Type B pancreatic cell (in vitro differentiated cells): ENCODE measurements at places on chromosomes 5 and 9.
A peak's percentile ranks its signal among the peaks of the same experiment; 100 is the strongest.

- H3K4me1 ChIP-seq, result peaks cover 36% of the 10 kb centered on the region
- H3K4me3 ChIP-seq, result peak overlapping the region; percentile 65
- DNase-seq, result no peak
- H3K27ac ChIP-seq, result peak overlapping the region; percentile 86
These were observed 4.9 kb downstream of the SH3GLB2 start for GRCh38 chr9:129023036-129023907.

GRCh38 chr5:38168029-38168428, 90.3 kb upstream of the EGFLAM start:
- no peak overlapping the region for H3K4me3 ChIP-seq
- H3K36me3 ChIP-seq, result no peaks in the 10 kb centered on the region
- H3K27me3 ChIP-seq, result peaks cover 11% of the 10 kb centered on the region
- no peaks in the 10 kb centered on the region for H3K4me1 ChIP-seq

- no peak overlapping the region for H3K27ac ChIP-seq
- no peak for DNase-seq
- H3K4me3 ChIP-seq, result no peak overlapping the region
- H3K4me1 ChIP-seq, result peaks cover 6% of the 10 kb centered on the region
- H3K27me3 ChIP-seq, result no peaks in the 10 kb centered on the region
These were observed 84.5 kb downstream of the HAPLN1 start for GRCh38 chr5:83636156-83636555.

DNA sequence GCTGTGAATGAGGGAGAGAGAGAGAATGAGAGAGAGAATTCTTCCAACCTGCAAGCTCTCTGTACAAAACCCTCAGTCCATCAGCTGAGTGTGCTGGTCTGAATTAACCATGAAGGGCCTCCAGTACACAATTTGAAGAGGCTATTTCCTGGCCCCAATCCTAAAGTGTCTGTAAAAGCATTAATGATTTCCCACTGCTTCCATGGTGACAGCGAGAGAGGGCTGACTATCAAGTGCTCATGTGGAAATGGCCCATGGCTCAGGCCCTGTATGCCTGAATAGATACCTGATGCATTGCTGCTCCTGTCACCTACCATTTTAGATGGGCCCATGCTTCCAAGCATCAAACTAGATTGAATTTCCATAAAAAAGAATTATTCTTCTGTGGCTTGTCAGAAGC, 592.4 kb downstream of the KIF4B start:
- H3K4me1 ChIP-seq, result peaks cover 5% of the 10 kb centered on the region
- H3K27ac ChIP-seq, result no peak overlapping the region
- peaks cover 7% of the 10 kb centered on the region for H3K27me3 ChIP-seq
- no peak for DNase-seq
- no peaks in the 10 kb centered on the region for H3K36me3 ChIP-seq
- no peak overlapping the region for H3K4me3 ChIP-seq

DNA sequence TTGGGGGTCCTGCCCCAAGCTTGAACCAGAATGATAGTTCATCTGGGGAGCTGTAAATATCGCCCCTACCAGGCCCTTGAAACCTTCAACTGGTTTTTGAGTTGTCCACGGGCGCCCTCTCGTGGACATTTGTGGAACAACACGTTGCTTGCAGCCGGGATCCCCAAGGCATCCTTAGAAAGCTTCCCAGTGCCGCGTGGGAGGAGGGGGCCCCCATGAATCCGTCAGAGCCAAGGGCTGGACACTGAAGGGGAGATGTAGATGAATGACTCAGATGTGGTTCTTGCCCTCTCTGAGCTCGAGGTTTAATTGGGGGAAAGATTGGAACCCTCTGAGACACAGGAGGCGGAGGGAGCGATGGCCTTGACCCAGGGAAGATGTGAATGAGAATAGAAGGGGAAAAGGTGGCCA, 31.8 kb upstream of the ORM1 start:
- DNase-seq, result peak; percentile 83
- H3K36me3 ChIP-seq, result peaks cover 35% of the 10 kb centered on the region
- H3K27ac ChIP-seq, result peak overlapping the region; percentile 14
- no peak overlapping the region for H3K4me3 ChIP-seq

DNA sequence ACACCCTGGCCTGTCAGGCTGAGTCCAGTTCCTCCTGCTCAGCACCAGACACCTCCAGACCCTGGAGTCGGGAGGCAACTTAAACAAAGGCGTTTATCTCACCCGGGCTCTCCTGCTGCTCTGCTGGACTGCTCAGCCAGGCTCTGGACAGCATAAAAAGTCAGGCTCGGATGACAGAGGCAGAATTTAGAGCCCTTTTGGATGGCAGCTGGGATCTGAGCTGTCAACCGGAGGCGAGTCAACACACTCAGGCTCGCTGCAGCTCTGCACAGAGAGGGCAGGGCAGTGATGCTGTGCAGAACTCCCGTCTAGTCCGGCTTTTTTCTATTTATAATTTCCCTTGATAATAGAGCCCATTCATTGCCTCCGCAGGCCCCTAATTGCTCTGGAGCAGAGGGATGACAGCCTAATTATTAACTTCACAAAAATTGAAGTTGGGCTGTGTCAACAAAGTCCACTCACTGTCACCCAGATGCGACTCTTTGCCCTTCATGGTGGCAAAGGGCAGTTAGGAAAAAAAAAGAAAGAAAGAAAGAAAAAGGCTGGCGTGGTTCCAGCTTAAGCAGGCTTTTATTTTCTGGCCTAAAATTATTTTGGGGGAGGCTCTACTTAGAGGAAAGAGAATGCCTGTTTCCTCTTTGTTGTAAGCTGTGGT, 37.6 kb downstream of the STC2 start:
- H3K27ac ChIP-seq, result peak overlapping the region; percentile 89
- DNase-seq, result no peak
- H3K27me3 ChIP-seq, result peaks cover 49% of the 10 kb centered on the region
- H3K4me1 ChIP-seq, result peaks cover 41% of the 10 kb centered on the region
- no peaks in the 10 kb centered on the region for H3K36me3 ChIP-seq

DNA sequence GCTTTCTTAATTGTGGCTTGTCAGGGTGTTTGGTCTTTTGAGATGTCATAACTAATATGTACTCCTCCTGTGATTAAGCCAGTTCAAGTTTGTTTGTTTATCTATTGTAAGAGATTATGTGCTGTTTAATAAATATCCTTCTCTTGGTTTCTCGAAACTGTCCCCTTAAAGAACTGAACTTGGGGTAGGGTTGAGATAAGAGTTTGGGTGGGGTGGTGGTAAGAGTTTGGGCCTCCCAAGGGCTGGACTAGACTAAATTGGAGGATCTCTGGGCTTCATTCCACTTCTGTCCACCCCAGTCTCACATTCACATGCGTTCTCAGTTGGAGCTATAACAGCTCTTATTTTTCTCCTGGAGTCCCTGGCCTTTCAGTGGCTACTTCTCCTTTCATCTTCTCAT, 38.2 kb downstream of the AQP7 start:
- H3K27ac ChIP-seq, result no peak overlapping the region
- no peak for DNase-seq
- H3K4me3 ChIP-seq, result no peak overlapping the region
- H3K4me1 ChIP-seq, result no peaks in the 10 kb centered on the region
- H3K36me3 ChIP-seq, result peaks cover 6% of the 10 kb centered on the region

DNA sequence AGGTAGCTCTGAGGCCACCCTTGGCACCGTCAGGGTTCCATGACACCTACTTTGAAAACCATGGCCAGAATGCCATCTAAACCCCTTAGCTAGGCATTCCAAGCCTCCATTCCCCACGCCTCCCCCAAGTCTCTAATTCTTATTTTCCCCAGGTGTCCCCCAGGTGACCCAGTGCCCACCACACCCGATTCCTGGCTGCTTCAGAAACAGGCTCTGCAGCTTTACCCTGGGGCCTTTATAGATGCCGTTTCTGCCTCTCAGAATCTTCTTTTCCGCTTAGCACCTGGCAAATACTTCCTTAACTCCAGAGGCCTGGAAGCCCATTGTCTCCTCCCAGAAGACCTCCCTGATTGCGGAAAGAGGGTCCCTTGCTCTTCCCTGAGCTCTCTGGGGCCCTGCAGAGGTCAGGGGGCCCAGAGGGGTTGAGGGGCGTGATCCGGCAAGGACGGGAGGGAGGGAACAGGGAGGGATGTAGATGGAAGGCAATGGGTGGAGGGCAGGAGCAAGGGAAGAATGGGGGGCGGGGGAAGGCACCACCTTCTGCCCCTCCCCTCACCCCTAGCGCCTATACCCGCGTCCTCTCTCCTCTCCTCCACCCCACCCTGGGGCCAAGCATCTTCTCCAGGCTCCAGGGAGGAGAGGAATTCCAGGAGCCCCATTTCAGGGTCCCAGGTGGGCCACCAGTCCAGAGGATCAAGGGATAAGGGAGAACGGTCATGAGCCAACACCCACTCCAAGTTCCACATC, 12.0 kb upstream of the WDR38 start:
- peak overlapping the region; percentile 88 for H3K27ac ChIP-seq
- no peaks in the 10 kb centered on the region for H3K36me3 ChIP-seq
- H3K4me3 ChIP-seq, result peak overlapping the region; percentile 65
- no peaks in the 10 kb centered on the region for H3K27me3 ChIP-seq
- H3K4me1 ChIP-seq, result no peaks in the 10 kb centered on the region

DNA sequence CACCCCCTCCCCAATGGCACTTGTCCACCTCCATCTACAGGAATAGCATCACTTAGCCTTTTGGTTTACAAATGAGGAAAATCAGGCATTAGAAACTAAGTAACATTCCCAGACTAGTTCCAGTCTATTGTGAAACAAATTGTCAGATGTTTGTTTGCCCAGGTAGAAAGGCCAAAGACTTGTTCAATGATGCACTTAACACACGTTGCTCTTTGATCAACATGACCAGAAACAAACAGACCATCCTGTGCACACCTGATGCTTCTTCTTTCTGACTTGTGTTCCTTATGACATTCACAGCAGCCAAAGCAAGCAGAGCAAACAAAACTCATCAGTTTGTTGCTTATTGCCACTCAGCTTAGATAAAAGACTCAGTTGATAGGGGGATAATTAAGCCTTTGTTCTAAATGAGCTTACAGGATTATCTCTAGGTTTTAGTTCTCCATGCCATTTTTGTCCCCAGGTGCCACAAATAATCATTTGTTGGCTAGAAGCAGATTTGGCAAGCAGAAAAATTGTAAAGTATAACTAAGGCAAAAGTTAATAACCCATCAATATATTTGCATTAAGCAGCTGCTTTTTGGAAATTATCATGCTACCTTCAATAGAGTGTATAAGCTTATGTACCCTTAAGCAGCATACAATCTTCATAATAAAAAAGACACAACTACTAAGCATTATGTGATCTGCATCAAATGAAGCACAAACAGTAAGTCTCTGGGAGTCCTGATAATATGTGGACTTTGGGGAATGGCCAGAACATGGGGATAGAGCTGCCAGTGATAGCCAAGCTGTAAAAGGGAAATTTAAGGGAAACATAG, 26.3 kb upstream of the FST start:
- H3K4me3 ChIP-seq, result no peak overlapping the region
- no peak for DNase-seq
- no peaks in the 10 kb centered on the region for H3K4me1 ChIP-seq

DNA sequence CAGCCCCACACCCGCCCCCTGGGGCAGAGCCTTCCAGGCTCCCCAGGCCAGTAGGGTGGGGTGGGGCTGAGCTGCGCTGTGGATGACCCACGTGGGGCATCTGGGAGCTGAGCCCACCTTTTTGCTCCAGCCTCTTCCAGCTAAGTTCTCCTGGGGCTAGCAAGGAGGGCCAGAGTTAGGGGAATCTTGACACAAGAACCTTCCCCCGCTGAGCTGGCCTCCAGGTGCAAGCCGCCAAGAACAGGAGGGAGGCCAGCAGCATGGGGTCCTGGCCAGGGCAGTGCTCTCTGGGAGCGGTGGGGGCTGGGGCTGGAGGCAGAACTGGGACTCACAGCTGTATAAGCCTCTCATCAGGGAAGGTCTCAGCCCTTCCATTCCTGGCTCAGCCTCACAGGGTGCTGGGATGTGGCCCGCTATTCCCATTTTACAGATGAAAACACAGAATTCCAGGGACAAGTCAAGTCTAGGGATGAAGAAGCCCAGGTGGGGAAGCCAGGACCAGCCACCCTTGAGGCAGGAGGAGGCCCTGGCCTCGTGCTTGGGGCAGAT, 21.5 kb downstream of the SARDH start:
- H3K4me1 ChIP-seq, result peaks cover 4% of the 10 kb centered on the region
- no peak overlapping the region for H3K27ac ChIP-seq
- H3K27me3 ChIP-seq, result no peaks in the 10 kb centered on the region
- no peak overlapping the region for H3K4me3 ChIP-seq
- no peaks in the 10 kb centered on the region for H3K36me3 ChIP-seq

- no peak overlapping the region for H3K27ac ChIP-seq
- H3K36me3 ChIP-seq, result no peaks in the 10 kb centered on the region
- no peak for DNase-seq
- H3K4me3 ChIP-seq, result no peak overlapping the region
- peaks cover under 1% of the 10 kb centered on the region for H3K4me1 ChIP-seq
These were observed 98.5 kb downstream of the CACNA1B start for GRCh38 chr9:137975936-137976565.

DNA sequence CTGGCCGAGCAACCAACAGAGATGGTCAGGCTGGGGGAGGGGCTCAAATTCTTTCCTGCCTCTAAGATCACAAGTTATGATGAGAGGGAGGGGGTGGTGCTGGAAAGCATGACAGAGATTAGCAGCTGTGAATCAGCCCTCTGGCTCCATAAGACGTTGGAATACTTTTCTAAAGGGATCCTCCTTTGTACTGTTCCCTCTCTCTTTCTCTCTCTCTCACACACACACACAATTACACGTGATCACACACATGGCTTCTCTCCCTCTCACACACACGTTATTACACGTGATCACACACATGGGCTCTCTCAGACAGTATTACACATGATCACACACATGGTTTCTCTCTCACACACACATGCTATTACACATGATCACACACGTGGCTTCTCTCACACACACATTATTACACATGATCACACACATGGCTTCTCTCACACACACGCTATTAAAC, at the start of gene SLC45A2:
Gene SLC45A2, minus strand, starts transcription at position 23 of the 454 bp plus-strand sequence. CDS start 110 bp downstream, outside the sequence.
- H3K4me3 ChIP-seq, result no peak within 1 kb of the TSS
- H3K36me3 ChIP-seq, result peaks cover 19% of the 10 kb centered on the region
- no peaks in the 10 kb centered on the region for H3K27me3 ChIP-seq
- H3K27ac ChIP-seq, result no peak within 1 kb of the TSS
- H3K4me1 ChIP-seq, result no peaks in the 10 kb centered on the region

DNA sequence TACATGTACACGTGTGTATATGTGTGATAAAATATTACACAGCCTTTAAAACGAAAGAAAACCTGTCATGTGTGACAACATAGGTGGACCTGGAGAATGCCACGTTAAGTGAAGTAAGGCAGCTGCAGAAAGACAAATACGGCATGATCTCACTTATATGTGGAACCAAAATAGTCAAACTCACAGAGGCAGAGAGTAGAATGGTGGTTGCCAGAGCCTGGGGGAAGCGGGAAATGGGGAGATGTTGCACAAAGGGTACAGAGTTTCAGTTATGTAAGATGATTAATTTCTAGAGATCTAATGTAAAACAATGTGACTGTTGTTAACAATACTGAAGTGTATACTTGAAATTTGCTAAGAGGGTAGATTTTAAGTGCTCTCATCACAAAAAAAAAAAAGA, 34.8 kb downstream of the ADAMTS12 start:
- no peak for DNase-seq
- H3K4me1 ChIP-seq, result peaks cover 20% of the 10 kb centered on the region
- H3K27ac ChIP-seq, result no peak overlapping the region
- no peaks in the 10 kb centered on the region for H3K27me3 ChIP-seq
- H3K4me3 ChIP-seq, result no peak overlapping the region
- H3K36me3 ChIP-seq, result peaks cover 4% of the 10 kb centered on the region

- H3K4me1 ChIP-seq, result peaks cover 4% of the 10 kb centered on the region
- no peak overlapping the region for H3K27ac ChIP-seq
- H3K27me3 ChIP-seq, result no peaks in the 10 kb centered on the region
- no peak for DNase-seq
- H3K36me3 ChIP-seq, result peaks cover 3% of the 10 kb centered on the region
- H3K4me3 ChIP-seq, result no peak overlapping the region
These were observed 67.7 kb downstream of the TENT4A start for GRCh38 chr5:6780802-6781391.
